SK-N-SH treated with all-trans-retinoic acid at 6 μM for 48 hours (cell line): ENCODE measurements at places on chromosomes 3 and 15.
A peak's percentile ranks its signal among the peaks of the same experiment; 100 is the strongest.

GRCh38 chr15:86266896-86267484, 187.3 kb downstream of the AGBL1 start:
- ATAC-seq: no peak

- ATAC-seq: peak; percentile 77
These were observed 51.0 kb downstream of the NKIRAS1 start for GRCh38 chr3:23865595-23866396.

GRCh38 chr3:142287866-142288638, 62.7 kb upstream of the GK5 start:
- no peak for ATAC-seq

GRCh38 chr3:124510290-124510689, 220.0 kb upstream of the UMPS start:
- no peak; the same call in 2 of the 3 replicates for ATAC-seq

GRCh38 chr3:153634683-153635082, 472.7 kb downstream of the RAP2B start:
- no peak for ATAC-seq
